ENCODE measurements at places on chromosomes 16 and 17.

DNA sequence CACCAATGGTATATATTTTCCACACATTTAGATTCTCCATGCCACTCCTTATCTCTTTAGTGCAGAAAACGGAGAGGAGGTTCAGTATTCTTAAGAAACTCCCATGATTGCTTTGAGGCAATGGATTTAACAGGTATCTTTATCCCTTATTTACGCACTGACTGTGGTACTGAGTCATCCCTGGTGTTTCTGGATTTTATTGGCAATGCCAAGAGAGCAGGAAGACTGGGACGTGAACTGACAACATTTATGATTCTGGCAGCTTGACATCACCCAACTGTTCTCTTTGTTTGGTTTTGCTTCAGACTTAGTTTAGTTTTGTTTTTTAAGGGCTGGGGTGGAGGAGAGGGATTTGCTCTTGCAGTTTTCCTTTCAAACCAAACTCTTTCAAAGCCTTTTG, 131.4 kb downstream of the WWOX start:
- DNase-seq = no peak

DNA sequence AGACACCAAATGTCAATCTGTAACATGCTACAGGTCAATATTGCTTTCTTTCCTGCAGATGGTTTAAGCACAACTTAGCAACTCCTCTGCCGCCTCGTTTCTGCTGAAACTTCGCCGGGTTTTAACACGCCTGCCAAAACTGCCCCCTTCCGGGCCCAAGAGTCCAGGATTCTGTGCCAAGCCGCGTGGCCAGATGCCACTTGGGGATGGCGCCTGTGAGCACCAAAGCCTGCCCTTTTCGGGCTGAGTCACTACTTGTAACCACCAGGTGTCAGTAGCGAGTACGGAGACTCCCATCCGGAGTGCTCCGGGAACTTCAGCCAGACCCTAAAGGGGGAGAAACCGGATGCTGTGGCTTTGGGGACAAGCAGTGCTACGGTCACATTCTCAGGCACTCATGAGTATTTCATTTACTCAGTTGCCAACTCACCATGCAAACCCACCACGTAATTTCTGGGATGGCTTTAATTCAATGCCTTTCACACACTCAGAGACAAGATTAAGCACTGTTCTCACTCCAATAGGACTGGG, 7.8 kb downstream of the PMP22 start:
- peak; percentile 63 for DNase-seq

GRCh38 chr16:80027007-80027965, 426.7 kb upstream of the MAF start:
- peak; percentile 73 for DNase-seq

GRCh38 chr17:30557916-30558685, 80.9 kb downstream of the GOSR1 start:
- DNase-seq = no peak

- DNase-seq = no peak
Measured at GRCh38 chr16:57000271-57001025, 11.1 kb downstream of the NLRC5 start.

DNA sequence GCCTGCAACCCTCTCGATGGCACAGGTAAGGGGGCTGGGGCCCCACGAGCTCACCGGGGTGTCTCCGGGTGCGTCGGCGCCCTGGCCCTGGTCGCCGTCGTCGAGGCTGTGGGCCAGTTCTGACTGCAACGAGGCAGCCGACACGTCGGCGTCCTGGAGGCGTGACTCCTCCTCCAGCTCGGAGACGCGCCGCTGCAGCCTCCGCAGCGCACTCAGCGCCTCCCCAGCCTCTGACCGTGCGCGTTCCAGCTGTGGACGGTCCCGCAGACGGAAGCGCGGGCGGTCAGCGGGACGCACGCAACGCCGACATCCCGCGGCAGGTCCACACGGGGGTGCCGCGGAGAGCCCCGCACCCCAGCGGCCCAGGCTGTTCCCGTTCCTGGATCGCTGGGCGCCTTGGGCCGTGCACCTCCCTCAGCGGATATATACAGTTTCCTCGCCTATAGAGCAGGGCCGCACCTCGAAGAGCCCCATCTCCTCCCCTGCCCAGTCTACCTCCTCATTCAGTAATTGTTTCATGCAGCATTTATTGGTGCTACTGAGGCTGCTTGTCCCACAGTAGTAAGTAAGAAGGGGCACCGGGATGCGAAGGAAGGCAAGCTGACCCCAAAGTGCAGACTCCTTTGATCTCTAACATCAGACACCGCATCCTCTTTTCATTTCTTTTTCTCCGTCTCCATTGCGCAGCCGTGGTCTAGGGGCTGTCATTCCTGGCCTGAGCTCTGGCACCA, 5.8 kb downstream of the THOC6 start:
- no peak for DNase-seq

DNA sequence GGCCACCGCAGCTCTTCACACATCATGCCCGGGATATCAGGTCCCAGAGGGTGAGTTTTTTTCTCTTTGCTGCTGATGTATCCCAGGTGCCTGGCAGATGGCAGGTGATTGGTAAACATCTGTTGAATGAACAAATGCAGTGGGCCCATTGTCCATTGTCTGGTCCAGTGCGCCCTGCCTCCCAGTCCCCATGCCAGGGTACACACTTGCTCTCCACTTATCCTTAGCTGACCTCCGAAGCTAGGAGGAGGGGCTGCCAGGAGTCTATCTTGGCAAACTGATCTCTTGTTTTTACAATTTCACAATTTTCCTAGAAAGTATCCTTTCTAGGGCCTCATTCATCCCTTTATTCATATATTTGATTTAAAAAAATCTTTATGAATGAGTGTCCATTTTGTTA, 196.0 kb downstream of the RAB11FIP4 start:
- DNase-seq = no peak

GRCh38 chr17:37743875-37744632, 805 bp downstream of the HNF1B start:
- no peak for DNase-seq
